Activated CD4-positive, alpha-beta T cell treated with anti-CD3 and anti-CD28 coated beads for 24 hours (primary cell): ENCODE measurements at places on chromosomes 12 and 14.

DNA sequence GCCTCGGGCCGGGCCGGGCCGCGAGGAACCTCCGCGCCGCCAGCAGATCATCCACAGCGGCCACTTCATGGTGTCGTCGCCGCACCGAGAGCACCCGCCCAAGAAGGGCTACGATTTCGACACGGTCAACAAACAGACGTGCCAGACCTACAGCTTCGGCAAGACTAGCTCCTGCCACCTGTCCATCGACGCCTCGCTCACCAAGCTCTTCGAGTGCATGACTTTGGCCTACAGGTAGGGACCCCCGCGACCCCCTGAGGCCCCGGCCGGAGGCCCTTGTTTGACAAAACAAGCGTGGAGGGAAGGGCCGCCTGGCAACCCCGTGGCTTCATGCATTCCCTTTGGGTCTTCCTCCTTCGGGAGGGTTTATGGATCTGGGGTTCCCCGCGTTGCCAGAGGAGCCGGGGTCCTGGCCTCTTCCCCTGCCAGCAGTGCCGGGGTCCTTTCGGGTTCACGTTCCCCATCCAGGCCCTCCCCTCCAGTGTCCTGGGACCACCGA lies 526 bp downstream of the MLXIP start:
- no peak for DNase-seq

DNA sequence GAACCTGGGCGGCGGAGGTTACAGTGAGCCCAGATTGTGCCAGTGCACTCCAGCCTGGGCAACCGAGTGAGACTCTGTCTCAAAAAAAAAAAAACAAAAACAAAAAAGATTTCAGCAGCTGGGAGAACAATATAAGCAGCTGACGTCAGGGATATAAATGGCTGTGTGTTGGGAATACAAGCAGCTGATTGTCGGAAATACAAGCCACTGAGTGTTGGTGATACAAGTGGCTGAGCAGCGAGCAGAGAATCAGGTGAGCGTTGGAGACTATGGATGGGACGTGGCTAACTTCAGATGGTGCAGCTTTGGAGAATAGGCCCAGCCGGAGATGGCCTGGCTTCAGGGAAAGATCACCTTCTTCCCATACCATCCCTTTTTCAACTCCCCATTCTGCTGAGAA lies 32.0 kb downstream of the PSEN1 start:
- no peak for DNase-seq

DNA sequence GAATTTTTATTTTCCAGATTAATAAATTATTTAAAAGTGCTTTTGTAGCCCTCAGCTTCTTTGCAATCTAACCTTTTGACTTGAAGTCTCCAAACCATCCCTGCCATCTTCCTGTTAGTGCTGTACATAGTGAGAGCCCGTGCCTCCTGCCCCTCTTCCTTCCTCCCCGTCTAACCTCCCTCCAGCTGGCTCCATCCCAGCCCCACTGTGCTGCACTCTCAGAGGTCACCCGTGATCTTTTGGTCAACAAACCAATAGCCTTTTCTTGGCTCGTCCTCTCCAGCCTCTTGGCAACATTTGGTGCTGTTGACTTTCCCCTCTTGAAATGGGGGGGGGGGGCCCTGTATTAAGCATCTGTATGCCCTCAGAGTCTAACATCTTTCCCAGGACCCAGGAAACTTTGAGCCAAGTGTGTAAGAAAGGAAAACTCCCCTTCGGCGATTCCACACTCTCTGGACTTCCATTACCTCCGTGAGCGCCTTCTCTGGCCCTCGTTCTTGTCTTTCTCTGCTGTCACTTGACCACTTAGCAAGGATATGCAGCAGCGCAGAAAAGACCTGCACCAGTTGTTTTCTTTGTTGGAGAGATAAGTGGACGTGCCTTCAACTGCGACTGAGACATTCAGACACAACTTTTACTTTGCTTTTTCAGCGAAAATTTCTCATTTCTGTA lies 44.1 kb downstream of the FBXW8 start:
- DNase-seq: no peak

DNA sequence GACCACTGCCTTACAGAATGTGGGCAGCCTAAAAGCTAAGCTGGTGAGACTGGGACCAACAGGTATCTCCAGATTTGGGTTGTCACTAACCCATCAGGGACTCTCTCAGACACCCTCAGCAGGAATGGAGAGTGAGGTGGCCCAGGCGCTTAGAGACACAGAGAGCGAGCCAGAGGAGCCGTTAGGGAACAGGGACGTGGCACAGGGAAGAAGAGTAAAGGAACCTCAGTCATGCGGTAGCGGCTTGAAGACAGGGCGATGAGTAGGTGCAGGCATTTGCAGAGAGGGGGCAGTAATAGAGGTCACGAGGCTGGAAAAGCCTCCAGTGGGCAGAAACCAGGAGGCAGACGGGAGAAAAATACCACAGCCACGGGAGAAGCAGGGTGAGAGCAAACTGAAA lies 158.0 kb upstream of the CCND2 start:
- DNase-seq: no peak

DNA sequence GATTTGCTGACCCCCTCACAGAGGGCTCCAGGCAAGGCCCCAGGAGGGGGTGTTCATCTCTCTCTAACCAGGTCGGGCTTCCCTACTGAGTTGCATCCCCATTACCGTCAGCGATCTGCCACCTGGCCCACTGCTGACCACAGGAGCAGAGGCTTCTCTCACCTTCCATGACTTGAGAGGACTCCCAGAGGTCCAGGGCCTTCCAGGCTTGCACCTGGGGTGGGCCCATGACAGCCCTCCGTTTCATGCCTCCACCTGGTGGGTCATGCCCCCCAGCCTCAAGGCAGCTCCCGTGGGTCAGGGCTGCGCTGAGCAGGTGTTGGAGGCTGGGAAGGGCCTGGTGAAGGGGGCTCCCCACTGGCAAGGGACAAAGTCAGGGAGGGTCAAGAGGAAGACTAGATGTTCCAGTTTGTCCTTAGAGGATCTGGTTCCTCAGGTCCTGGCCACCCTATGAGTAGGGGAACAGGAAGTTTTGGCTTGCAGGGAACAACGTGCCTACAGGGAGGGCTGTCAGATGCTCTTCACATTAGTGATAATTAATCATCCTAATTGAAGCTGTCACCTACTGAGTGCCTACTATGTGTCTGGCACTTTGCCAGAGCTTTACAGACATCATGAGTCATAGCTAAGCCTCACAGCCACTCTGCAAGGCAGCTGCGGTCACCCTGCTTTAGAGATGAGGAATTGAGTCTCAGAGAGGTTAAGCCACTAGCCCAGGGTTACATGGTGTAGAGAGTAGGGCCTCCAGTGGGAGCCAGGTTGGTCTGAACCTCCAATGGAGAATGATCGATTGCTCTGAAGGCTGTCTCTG lies 13.8 kb downstream of the NFKBIA start:
- DNase-seq: no peak

- DNase-seq: no peak
Observed at GRCh38 chr12:101001669-101002068, 207.1 kb downstream of the ANO4 start.

GRCh38 chr12:69720750-69721149 lies 17.9 kb upstream of the RAB3IP start:
- DNase-seq: no peak

GRCh38 chr14:93023802-93024434 lies 91.8 kb downstream of the ITPK1 start:
- DNase-seq: no peak

DNA sequence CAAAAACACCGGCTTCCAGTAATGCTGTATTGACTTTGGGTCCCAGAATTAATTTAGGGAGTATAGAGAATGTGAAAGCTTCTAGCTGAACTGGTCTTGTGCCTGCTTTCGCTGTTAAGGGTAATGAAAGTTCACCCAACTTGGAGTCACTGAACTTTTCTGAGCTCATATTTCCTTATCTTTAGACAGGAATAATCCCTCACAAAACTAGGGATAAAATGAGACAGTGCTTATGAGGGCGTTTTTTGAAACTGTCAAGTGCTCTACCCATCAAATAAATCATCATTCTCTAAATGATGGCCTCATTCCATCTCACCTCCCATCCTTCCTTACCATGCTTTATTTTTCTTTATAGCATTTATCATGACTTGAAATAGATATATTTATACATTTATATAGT lies 74.7 kb downstream of the RFX4 start:
- no peak for DNase-seq

DNA sequence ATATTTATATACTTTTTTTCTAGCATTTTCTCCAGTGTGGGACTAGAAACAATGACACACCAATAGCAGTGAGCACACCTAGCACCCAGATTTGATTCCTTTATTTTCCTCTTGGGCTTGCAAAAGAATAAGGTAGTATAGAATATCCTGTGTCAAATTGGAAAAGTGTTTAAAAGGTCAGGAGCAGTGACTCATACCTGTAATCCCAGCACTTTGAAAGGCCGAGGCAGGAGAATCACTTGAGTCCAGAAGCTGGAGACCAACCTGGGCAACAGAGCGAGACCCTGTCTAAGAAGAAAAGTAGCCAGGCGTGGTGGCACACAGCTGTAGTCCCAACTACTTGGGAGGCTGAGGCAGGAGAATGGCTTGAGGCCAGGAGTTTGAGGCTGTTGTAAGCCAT lies 53.8 kb upstream of the SGPP1 start:
- DNase-seq: no peak

DNA sequence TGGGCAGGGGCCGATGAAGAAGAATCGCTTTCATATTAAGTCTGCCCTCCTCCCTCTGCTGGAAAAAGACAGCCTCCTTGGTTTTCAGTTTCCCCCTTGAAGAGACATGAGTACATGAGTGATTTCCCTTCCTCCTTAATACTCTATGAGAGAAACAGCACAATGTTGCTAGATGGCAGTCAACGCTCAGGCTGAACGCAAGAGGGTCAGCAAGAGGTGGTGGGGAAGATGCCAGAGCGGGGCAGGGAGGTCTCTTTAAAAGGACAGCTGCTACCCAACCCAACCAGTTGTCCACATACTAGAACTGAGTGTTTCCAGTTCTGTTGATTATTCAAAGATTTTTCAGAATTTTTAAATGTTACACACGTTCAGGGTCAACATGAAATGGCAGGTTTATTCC lies 22.8 kb downstream of the CRACR2A start:
- no peak for DNase-seq

- DNase-seq: no peak
Observed at GRCh38 chr12:105704787-105705186, 374.3 kb downstream of the C12orf75 start.

DNA sequence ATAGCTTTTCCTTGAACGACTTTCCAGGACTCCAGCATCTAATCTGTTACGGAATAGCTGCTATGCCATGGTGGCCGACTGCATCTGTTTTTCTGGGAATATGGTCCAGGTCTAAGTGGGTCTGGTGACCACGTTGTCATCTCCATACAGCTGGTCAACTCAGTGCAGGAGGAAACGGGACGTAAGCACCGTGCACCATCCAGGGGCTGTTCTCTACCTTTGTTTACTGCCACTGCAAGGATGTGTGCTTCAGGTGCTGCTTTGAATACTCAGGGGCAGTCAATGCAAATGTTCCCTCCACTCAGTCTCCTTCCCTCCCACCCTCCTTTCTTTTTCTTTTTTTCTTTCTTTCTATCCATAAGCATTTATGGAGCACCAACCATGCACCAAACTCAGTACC lies 648.2 kb downstream of the VRK1 start:
- DNase-seq: no peak

DNA sequence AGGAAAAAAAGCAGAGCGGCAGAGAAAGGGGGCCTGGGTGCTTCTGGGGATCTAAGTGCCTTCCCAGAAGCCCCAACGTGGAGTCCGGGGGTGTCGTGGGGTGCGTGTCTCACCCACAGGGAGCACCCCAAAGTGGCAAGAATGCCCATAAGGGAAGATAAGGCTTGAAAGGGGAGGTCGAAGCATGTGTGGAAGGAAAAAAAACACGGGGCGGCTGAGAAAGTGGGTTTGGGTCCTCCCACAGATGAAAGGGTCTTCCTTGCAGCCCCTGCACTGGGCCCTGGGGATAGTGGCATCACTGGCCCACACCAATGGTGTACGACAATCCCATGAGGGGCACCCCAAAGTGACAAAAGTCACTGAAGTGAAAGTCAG lies 275.5 kb downstream of the ALG10 start:
- DNase-seq: no peak

DNA sequence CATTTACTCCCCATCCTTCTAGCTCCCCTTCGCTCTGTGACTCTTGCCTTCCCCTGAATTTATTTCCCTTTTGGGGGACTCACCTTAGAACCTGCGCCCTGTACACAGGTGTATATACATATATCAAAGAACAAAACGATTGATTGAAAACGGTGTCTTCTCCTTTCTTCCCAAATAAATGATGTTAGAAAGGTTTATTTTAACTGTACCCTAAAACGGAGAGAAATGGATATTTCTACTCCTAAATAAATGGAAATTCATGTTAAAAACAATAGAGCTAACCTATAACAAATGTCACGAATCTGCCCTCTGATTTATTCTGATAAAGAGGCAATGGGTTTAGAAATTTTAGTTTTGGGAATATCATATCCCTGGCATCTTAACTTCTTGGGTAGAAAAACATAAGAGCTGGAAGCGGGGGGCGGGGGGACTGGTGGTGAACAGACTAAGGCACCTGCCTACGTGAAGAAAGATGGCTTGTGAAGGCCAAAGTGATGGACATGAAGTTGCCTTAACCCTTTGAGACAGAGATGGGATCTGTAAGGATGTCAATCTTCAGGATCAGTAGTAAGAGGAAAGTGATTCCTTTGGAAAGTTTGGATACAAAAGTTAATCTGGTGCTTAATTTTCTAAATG lies 8.8 kb upstream of the LHX5 start:
- no peak for DNase-seq

GRCh38 chr12:119570771-119571170 lies 22.8 kb upstream of the TMEM233 start:
- no peak for DNase-seq

- no peak for DNase-seq
Observed at GRCh38 chr12:124485371-124485770, 82.0 kb downstream of the NCOR2 start.

GRCh38 chr14:96999654-97000155 lies 202.5 kb downstream of the VRK1 start:
- no peak for DNase-seq

- no peak for DNase-seq
Observed at GRCh38 chr12:33439587-33440011, at the start of gene SYT10. TSS of gene SYT10 (minus strand) at chr12:33439819. CDS start at chr12:33439522, 297 bp downstream.

- DNase-seq: no peak
Observed at GRCh38 chr14:79658221-79658620, 553.1 kb downstream of the DIO2 start.

DNA sequence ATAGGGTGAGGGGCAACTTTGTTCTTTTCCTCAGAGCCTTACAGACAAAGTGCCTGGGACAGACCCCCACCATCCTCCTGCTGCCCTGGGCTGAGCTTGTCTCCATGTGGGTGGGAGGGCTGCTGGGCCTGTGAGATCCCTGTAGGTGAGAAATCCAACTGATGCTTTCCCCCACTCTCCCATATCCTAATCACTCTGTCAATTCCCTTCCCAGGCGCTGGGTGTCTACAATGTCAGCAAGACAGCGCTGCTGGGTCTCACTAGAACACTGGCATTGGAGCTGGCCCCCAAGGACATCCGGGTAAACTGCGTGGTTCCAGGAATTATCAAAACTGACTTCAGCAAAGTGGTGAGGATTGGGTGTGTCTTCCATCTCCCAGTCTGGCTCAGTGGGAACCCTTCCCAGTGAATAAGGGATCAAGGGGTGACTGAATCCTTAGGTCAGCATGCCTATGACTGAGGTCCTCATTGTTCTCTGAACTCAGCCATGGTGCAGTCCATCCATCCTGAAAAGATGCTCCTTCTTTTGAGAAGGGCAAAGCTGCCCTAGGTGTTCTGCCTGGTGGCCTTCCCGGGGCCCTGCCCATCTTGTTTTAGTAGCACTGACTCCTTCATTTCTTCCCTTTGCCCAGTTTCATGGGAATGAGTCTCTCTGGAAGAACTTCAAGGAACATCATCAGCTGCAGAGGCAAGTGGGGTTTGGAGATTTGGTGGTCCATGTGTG lies 8.2 kb downstream of the DHRS2 start:
- DNase-seq: no peak

GRCh38 chr12:50529345-50529744 lies 24.6 kb downstream of the DIP2B start:
- DNase-seq: no peak

GRCh38 chr12:55698241-55698955 lies 9.3 kb downstream of the ITGA7 start:
- no peak for DNase-seq
